ENCODE measurements at places on chromosomes 7 and 10.

GRCh38 chr10:92244796-92245195 is 46.1 kb downstream of the CPEB3 start:
- no peak for DNase-seq

DNA sequence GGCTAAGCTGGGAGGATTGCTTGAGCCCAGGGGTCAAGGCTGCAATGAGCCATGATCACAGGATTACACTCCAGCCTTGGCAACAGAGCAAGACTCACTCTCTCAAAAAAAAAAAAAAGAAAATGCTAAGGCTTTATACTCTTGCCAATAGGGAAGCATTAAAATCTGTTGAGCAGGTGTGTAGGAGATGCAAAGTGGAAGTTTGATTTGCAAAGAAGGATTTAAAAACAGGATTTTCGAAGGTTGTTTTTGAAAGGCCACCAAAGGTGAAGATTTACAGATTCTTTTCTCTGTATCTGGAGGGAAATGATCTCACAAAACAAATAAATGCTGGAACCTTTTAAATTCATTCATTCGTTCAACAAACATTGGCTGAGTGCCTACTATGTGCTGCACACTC is 8.6 kb upstream of the PDE1C start:
- DNase-seq: no peak

GRCh38 chr10:34581801-34582532 is 233.1 kb downstream of the PARD3 start:
- no peak for DNase-seq

DNA sequence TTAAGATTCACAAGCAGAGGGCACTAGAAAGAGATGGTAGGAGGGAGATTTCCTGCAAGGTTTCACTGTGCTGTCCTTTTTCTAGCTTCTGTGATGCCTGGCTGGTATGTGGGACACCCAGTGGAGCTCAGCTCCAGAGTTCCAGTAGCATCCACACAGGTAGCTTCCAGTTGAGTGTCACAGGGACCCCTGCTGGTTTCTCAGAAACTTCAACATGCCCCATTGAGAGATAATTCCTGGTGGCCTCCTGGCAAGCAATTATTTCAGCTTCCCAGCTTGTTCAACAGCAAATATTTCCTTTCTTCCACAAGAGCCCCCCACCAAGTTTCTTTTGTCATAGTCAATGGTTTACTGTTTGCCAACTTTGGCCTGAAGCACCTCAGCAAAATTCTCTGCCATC is 858.7 kb downstream of the REEP3 start:
- DNase-seq: no peak

GRCh38 chr7:39417642-39418041 is 148.6 kb upstream of the YAE1 start:
- no peak for DNase-seq

GRCh38 chr10:31618541-31619291 is 299.7 kb downstream of the ZEB1 start:
- no peak for DNase-seq

GRCh38 chr7:110507832-110508231 is 583.1 kb upstream of the LRRN3 start:
- no peak for DNase-seq
